ENCODE measurements at places on chromosomes 16 and 17. TPM values are rescaled to one million over a fixed set of nuclear protein-coding genes. Genes with fewer than 3 reads are reported as not detected.

PRAC2 gene
- total RNA-seq: not detected

CDH11 gene
- 156 TPM for total RNA-seq

C17orf113 gene
- 0.34 TPM for total RNA-seq

KRT33B gene
- total RNA-seq: not detected

GP2 gene
- not detected for total RNA-seq

KPNA2 gene
- 45.8 TPM for total RNA-seq

ACSF2 gene
- 47.8 TPM for total RNA-seq

LRRC37A gene
- 1.7 TPM for total RNA-seq

KRTAP4-1 gene
- total RNA-seq: not detected

NAGS gene
- 2.2 TPM for total RNA-seq

DNAH17 gene
- total RNA-seq: under 0.01 TPM

All from bronchial smooth muscle cell (primary cell).